ENCODE measurements at places on chromosomes 5 and 9. TPM values are rescaled to one million over a fixed set of nuclear protein-coding genes. Genes with fewer than 3 reads are reported as not detected.

The FCN1 gene
- total RNA-seq = not detected

The ZNF618 gene
- 4.6 TPM for total RNA-seq

The KIF24 gene
- 4.6 TPM for total RNA-seq

The NUDT2 gene
- 45.6 TPM for total RNA-seq

The ZDHHC11 gene
- 0.22 TPM for total RNA-seq

The SMIM33 gene
- total RNA-seq = not detected
